ENCODE measurements at places on chromosomes 2 and 18.

DNA sequence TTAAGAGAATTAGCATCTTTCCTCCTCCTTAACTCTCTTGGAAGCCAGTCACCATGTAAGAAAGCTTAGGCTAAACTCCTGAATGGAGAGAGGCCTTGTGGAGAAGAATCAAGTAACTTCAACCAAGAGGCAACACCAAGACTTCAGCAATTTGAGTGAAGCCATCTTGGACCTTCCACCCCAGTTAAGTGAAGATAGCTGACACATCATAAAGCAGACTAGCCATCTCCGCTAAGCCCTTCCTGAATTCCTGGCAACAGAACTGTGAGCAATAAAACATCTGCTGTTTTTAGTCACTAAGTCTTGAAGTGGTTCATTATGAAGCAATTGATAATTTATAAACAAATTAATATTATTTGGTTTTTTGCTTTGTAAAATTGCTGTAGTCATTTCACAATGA is 1.5 kb upstream of the ZNF397 start:
- DNase-seq, result no peak

- no peak for DNase-seq
Measured at GRCh38 chr2:120587279-120587996, 148.2 kb upstream of the GLI2 start.

DNA sequence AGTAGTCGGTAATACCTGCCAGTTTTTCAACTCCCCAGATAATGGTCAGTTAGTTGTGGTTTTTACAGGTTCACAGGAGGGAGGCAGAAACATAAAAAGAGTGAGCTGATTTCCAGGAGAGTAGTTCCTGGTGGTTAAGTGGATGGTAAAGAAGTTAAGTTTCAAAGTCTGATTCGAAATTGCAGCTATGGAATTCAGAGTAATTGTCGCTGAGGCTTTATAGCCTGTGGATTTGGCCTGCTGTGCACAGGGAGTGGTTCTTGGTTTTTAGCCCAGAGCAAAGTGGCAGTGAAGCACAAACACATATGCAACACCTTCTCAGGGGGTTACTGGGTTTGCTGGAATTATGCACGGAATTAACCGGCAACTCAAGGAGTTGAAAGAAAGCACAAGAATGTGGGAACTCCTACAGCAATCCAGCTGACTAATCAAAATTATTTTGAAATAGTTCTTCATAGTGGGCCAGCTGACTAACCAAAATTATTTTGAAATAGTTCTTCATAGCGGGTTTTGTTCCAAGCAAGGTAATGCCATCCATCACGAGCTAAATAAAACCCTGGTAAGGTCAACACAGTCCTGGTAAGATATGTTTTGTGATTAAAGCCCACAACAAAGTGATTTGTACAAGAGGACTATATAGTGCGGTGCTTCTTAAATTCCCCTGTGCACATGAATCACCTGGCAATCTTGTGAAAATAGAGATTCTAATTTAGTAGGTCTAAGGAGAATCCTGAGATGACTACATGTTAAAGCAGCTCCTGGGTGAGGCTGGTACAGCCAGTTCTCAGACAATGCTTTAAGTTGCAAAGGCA is 94.4 kb downstream of the SGPP2 start:
- no peak for DNase-seq

DNA sequence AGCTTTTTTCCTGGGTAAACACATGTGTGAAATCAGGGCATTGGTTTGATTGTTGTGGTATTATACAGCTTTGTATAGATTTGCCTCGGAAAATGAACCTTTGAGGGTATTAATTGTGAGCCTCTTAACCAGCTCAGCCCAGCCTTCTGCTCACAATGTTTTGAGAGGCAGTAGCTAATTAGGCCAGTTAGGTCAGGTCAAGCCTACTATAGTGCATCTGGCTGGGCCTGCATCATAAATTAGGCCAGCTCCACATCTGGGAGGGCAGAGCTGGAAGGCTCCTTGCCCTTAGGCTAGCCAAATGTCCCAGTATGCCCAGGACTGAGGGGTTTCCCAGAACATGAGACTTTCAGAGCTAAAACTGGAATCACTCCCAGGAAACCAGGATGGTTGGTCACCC is 43.0 kb downstream of the LRATD1 start:
- DNase-seq, result no peak

DNA sequence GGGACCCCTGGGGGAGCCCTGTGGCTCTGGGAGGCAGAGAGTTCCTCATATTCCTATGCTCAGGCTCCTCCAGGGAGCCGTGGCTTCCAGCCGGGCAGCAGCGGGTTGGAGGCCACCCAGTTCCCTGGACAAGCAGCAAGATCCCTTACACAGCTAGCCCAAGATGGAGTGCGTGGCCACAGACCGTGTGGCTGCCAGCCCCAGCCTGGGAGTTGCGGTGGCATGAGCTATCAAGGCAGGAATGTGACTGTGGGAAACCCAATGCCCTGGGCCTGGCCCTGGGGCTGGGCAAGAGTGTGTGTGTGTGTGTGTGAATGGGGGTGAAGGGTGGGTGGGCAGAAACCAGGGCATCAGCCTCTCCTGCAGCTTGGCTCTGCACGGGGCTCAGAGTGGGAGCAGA is 130.5 kb downstream of the DYSF start:
- no peak for DNase-seq

DNA sequence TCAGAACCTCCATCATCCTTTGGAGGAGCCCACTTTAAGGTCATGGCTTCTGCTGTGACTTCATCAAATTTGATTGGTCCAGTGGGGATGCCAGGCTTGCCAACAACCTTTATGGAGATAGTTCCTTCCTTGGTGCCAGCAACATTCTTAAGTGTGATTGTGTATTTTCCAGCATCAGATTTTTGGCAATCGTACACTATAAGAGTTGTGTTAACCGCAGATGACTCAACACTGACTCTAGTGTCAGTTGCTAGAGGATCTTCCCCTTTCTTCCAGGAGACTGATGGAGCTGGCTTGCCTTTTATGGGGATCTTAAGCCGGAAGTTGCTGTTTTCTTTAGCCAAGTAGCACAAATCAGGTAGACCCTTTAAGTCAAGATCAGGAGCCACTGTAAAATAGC is 98.7 kb downstream of the PLEKHA3 start:
- DNase-seq, result no peak

- DNase-seq, result no peak
Measured at GRCh38 chr2:98936353-98937351, 627 bp upstream of the CRACDL start.

- no peak for DNase-seq
Measured at GRCh38 chr2:588074-588645, 89.0 kb downstream of the TMEM18 start.

GRCh38 chr2:28676152-28676835 is 75.3 kb upstream of the PPP1CB start:
- DNase-seq, result no peak

DNA sequence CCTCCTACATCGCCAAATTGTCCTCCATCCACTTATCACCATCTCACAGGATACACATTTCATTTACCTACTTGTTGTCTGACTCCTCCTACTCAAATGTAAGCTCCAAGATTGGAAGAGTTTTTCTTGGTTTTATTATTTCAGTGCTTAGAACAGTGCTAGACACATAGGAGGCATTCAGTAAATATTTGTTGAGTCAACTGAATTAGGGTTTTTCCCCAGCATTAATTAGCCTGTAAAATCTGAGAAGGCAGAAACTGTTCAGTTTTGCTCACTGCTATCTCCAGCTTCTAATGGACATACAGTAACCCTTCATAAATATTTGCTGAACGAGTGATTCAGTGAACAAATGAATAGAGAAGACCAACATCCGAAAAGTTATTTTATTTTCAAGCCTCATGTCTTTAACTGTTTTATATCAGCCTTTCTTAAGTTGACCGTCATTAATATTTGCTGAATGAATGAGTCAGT is 800 bp downstream of the TTC21B start:
- DNase-seq, result no peak

DNA sequence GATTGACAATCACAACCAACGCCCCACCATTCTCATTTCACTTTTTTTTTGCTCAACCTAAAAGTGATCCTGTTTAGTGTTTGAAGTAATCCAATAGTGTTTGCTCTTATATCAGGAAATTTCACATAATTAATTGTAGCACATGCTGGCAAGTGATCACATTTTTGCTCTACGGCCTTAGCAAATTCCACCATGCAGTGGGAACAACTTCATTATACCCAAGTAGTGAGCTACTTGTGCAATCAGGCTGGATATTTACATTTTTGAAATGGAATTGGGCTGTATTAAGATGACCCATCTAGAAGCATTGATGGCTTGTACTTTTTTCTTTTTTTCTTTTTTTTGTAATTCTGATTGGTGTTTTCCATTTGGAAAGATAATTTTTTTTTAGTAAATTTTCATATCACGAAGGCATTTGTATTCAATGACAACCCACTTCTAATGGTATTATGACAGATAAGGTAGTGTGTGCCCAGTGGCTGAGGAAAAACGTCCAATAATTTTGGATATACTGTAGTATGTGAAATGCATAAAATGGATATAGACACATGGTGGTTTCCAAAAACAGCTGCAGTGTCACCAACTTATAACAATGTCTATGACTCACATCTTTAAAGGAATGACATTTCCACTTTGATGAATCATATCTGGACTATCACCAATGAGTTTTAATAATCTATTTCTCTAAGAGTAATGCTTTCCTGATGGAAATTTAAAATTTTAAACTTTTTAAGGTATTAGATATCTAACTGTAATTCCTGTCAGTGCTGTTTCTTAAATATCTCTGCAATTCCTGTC is 130.6 kb downstream of the COL6A3 start:
- no peak for DNase-seq

- no peak for DNase-seq
Measured at GRCh38 chr2:108316461-108317258, 28.0 kb downstream of the SULT1C2 start.

- DNase-seq, result no peak
Measured at GRCh38 chr2:144443837-144444817, 75.8 kb downstream of the ZEB2 start.

GRCh38 chr2:102291319-102292075 is 19.9 kb upstream of the IL1RL1 start:
- no peak for DNase-seq

DNA sequence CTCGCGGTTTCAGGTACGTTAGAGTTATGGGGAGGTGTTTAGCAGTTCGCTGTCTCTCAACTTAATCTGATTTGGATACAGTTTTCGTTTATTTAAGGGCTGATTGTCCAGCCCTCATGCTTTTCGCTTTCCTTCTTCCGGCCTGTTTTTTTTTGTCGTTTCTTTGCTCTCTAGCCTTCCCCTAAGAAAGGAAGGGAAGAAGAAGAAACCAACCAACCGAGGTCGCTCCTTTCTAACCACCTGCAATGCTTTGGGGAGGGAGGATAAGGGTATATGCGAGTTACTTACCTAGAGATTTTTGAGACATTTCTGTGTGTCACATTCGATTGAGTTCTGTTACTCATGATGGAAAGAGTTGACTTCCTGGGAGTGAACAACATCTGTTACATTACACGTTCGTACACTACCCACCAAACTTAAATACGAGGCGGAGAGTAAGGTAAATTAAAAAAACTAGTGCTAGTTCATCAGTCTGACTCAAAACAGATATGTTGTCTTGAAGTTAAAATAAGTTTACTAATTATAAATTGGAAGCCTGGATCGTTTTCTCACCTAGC is 918 bp downstream of the EIF5B start:
- DNase-seq, result no peak

All from esophagus squamous epithelium (tissue), 5 donors.